ENCODE measurements at places on chromosomes 3 and 15.
A peak's percentile ranks its signal among the peaks of the same experiment; 100 is the strongest.

- no peak for DNase-seq
Observed at GRCh38 chr3:94609908-94610307, 547.0 kb downstream of the NSUN3 start.

DNA sequence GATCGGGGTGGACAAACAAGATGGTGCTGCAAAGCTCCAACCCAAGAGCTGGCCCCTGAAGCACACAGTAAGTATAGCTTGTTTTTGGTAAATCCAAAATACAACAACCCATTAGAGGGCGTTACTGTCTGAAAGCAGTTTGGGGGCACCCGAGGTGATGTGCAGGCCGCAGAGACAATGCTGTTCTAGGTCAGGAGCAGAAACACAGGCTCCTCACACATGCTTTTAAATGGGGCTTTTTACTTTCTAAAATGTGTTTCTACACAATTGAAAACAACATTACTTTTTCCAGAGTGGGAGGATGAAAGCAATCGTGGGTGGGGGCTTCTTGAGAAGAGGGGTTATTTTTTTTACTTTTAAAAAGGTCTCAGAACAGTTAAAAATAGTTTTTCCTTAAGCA is 1029.3 kb upstream of the CFAP20DC start:
- DNase-seq = no peak

- DNase-seq = no peak
Observed at GRCh38 chr3:111585217-111585616, 9.9 kb downstream of the ZBED2 start.

GRCh38 chr3:127182431-127182830 is 10.5 kb upstream of the PRR23E start:
- DNase-seq = no peak

GRCh38 chr3:46998121-46998851 is 18.8 kb downstream of the NBEAL2 start:
- no peak for DNase-seq

GRCh38 chr3:31431321-31431720 is 101.4 kb upstream of the STT3B start:
- DNase-seq = no peak

DNA sequence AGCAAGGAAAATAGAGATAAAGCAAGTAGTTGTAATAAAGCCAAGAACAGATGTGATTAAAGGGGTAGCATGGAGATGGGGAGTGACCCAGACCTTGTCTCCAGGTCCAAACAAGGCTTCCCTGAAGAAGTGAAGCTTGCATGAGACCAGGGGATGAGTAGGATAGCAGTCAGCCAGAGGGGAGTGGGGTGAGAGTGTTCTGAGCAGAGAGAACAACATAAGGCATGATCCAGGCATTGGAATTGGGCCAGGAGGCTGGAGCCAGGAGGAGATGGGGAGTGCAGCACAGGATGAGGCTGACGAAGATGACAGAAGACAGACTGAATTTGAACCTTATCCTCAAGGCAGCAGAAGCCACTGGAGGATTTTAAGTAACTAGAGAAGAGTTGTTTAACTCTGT is 7.2 kb downstream of the TMOD2 start:
- DNase-seq = no peak

GRCh38 chr3:154431043-154431442 is 1.1 kb upstream of the GPR149 start:
- no peak for DNase-seq

DNA sequence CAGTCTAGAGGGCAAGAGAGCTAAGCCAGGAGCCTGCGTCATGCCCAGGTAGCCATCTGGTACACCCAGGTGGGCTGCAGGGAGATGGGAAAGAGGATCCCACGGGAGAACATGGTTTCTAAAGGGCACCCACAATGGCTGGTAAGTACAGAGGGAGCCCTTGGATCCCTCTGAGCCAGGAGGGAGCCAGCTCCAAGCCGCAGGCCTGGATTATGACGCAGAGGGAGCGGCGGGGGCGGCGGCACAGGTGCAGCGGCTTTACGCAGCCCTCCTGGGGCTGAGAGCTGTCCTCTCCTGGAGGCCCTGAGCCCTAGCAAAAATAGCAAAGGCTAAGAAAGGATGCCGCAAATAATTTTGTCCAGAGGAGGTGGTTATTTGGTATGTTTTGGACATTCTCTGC is 2.8 kb downstream of the CAV3 start:
- no peak for DNase-seq

- no peak for DNase-seq
Observed at GRCh38 chr15:43776101-43776717, 557 bp downstream of the ELL3 start.

DNA sequence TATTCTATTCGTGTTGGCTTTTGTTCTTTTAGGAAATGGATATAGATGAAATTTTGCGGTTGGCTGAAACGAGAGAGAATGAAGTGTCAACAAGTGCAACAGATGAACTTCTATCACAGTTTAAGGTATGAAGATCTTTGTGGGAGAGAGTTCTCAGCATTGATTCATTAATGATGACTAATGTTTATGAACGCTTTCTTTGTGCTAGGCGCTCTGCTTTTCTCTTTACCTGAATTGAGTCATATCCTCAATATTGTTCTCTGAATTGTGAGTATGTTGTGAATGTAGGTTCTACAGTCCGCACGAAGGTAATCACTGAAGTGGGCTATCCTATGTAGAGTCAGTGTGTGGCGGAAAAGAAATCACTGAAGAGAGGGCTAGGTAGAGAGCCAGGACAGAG is 81.2 kb downstream of the CHD2 start:
- DNase-seq = no peak

DNA sequence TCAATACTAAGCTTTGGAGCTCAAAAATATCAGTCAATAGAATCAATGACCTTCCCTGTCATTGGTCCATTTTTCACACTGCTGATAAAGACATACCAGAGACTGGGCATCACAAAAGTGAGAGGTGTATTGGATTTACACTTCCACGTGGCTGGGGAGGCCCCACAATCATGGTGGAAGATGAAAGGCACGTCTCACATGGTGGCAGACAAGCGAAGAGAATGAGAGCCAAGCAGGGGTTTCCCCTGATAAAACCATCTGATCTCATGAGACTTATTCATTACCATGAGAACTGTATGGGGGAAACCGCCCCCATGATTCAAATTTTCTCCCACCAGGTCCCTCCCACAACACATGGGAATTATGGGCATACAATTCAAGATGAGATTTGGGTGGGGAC is 81.9 kb downstream of the ANXA2 start:
- DNase-seq = no peak

DNA sequence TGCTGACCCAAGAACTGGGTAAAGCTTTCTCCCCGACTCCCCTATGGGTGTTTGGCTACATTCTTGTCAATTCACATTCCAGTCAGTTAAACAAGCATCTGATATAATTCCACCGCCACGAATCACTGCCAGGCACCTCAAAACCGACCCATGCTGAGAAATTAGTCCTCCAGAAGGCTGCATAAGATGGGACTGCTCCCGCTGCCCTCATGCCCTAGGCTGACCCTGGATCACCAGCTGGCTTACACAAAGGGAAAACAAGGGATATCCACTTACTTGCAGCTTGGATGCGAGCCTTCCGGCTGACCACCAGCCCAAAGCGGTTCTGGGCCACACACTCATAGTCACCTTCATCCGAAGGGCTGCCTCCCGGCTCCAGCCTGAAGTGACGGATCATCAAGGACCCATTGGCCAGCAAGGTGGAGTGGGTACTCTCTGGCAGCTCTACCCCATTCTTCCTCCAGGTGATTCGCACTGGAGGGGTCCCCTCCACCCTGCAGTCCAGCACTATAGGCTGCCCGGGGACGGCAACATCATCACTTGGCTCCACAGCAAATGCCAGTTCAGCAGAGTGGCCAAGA is 2.9 kb downstream of the IGDCC3 start:
- no peak for DNase-seq

DNA sequence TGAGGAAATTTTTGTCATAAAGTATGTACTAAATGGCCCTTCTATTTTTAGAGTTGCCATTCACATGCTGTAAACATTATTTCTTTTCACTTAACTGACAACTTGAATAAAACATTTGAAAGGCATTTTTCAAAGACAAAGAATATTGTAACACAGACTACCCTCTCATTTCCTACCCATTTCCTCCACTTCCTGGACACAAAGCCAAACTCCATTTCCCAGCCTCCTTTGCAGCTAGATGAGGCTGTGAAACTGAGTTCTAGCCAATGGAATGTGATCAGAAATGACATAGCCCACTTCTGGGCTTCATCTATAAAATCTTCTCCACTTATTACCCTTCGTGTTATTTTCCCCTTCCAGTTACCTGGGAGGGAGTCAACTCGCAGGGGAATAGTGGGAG is 288.9 kb upstream of the DPH6 start:
- no peak for DNase-seq

- DNase-seq = no peak
Observed at GRCh38 chr3:41224120-41224806, 25.0 kb downstream of the CTNNB1 start.

DNA sequence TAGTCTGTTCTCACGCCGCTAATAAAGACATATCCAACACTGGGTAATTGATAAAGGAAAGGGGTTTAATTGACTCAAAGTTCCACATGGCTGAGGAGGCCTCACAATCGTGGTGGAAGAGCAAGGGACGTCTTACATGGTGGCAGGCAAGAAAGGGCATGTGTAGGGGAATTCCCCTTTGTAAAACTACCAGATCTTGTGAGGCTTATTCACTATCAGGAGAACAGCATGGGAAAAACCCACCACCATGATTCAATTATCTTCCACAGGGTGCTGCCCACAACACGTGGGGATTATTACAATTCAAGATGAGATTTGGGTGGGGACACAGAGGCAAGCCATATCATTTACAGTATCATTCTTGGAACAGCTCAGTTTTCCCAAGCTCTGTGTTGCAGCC is 268.0 kb downstream of the SUCLG2 start:
- DNase-seq = no peak

- DNase-seq = no peak
Observed at GRCh38 chr3:99903869-99904268, 86.2 kb downstream of the CMSS1 start.

GRCh38 chr15:72856549-72857040 is 73.0 kb upstream of the ADPGK start:
- DNase-seq = no peak

DNA sequence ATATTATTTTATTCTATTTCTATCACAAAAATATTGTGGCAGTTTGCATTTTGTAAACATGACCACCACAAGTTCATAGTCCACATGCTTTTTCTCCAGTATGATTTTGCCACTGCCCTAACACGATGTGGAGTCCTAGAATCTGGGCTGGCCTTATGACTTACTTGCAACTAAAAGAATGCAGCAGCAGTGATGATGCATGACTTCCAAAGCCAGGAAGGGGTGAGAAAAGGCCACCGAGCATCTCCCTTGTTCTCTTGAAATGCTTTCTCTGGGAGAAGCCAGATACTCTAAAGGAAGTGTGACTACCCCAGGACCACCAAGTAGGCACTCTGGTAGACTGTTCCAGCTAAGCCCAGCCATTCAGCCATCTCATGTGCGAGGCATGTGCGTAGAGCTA is 191.6 kb upstream of the MRPL3 start:
- DNase-seq = no peak

- no peak for DNase-seq
Observed at GRCh38 chr3:127150513-127151250, 42.2 kb upstream of the PRR23E start.

DNA sequence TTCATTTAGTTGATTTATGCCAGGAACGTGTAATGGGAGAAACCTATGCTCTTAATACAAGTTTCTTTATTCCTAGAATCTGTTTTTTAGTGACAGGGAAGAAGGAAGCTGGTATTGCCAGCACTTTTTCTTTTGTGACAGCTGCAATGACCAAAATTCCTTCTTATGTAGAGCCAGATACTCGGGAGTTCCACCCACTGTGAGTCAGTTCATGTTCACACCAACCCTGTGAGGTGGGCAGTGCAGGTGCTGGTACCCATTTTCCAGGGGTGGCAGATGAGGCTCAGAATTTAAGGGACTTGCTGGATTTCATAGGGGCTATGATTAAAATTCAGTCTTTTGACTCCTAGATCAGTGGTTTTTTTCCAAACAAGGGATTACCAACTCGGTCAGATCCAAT is 34.7 kb downstream of the OXNAD1 start:
- DNase-seq = no peak

- DNase-seq = peak; percentile 20
Observed at GRCh38 chr3:159907828-159908227, 80.8 kb upstream of the IL12A start.

DNA sequence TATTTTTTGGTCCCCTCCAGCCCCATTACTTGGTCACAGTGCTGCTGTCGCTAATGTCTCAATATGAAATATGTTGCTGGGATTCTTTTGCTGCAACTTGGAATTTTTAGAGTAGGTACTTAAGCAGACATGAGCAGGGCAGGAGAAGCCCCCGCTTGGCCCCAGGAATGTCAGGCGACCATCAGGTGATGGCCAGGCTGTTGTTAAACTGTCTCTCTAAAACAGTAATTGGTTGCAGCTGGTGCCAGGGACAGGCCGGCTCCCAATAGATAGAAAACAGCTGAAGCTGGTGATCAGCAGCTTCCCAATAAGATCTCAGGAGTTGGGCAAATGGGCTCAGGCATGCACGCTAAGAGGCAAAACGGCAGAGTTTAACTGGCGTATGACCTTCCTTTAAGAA is 329.9 kb upstream of the TBL1XR1 start:
- no peak for DNase-seq

- DNase-seq = no peak
Observed at GRCh38 chr15:38076786-38077185, 142.3 kb downstream of the TMCO5A start.

GRCh38 chr15:31831596-31831995 is 198.7 kb upstream of the CHRNA7 start:
- DNase-seq = no peak

- no peak for DNase-seq
Observed at GRCh38 chr15:85073556-85074194, 92.0 kb downstream of the PDE8A start.

DNA sequence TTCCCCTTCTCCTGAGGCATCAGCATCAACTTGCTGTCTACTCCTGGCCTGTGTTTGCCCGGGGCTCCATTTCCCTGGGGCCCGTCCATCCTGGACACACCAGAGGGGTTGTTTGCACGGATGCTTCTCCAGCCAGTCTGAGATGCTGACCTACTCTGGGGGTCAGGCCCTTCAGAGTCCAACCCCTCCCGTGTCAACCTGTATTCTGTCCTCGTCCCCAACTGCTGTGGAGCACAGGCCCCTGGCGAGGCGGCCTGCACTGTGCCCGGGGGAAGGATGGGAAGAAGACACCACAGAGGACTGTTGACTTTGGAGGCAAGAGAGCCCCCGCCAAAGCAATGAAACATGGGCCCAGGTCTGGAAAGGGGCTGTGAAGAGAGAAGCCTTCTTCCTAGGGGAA is 25.8 kb downstream of the ALS2CL start:
- DNase-seq = no peak

GRCh38 chr3:97838393-97838792 is 16.6 kb downstream of the CRYBG3 start:
- DNase-seq = no peak

DNA sequence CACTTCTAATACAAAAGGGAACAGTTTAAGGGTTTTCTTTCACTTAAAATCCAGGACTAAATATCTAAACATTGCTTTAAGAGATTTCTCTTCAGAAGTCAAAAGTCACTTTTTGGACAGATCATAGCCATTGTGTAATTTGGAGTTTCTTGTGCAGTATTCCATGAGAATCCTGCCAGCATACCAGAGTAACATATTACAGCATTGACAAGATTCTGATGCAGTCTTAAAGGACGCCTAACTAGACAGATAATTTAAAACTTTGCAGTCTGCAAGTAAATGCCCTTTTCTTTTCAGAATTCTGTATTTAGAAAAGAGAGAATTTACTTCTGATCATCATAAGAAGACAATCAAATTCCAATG is 17.5 kb upstream of the IGSF10 start:
- no peak for DNase-seq

- no peak for DNase-seq
Observed at GRCh38 chr3:43287500-43287873, 1.1 kb downstream of the SNRK start.

- DNase-seq = no peak
Observed at GRCh38 chr3:127822041-127822681, at the start of gene MGLL. Gene MGLL, minus strand, starts transcription at chr3:127822515. Its CDS starts 197 bp downstream, at chr3:127822318.
